ENCODE measurements at places on chromosomes 5 and 9. TPM values are rescaled to one million over a fixed set of nuclear protein-coding genes. Genes with fewer than 3 reads are reported as not detected.

DNA sequence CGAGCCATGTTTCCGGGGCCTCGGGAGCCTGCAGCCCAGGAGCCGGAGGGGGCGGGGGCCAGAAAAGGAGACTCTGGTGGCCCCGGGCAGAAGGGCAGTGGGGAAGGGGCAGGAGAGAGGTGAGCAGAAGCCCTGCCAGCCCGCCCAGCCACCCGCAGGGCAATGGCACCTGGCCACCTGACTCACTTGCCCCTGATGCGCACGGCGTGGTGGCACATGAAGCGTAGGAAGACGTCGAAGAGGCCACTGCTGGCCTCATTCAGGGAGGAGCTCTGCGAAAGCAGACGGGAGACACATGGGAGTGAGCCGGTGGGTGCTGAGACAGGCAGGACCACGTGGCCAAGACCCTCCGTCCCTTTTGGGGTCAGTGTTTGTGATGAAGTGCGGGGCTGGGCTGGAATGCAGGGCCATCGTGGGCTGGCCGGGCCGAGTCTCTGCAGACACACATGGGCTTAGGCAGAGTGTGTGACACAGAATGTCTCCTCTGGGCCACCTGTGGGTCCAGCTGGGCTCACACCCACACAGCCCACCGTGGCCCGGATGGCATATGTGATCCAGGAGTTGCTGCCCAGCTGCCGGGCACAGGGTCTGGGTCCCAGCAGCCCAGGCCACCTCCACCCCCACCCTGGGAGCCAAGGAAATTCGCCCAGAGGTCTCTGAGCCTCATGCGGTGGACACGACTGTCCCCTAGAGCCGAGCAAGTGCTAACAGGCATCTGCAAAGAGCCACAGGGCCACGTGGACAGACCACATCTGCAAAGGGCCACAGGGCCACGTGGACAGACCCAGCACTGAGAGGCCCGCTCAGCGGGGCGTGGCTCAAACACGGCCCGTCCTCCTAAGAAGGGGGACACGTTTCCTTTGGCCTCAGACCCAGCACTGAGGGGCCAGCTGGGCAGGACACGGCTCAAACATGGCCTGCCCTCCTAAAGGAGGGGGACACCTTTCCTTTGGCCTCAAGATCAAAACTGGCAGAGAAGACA, 23.6 kb downstream of the TERT start:
- DNase-seq, result no peak

- no peak for DNase-seq
These were observed 47.2 kb downstream of the PCSK5 start for GRCh38 chr9:75937521-75938258.

Gene WWC1
- total RNA-seq, result 33.3 TPM

DNA sequence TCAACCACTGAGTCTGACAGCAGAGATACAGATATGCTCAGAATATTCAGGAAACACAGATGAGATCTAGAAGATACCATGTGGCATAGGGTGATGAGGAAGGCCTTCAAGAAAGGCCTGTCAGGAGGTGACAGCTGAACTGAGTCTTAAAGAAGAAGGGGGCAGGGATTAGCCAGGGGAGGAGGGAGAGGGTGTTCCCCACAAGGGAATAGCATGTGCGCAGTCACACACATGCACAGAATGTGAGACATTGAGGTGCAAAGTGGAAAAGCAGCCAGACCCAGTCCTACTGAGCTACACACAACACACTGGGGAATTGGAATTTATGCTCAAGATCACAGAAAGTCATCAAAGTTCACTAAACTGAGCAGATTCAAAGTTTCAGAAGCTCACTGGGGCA, 3.0 kb upstream of the SLC25A48 start:
- DNase-seq, result no peak

- no peak for DNase-seq
These were observed 8.9 kb upstream of the ZNF454 start for GRCh38 chr5:178931846-178932760.

DNA sequence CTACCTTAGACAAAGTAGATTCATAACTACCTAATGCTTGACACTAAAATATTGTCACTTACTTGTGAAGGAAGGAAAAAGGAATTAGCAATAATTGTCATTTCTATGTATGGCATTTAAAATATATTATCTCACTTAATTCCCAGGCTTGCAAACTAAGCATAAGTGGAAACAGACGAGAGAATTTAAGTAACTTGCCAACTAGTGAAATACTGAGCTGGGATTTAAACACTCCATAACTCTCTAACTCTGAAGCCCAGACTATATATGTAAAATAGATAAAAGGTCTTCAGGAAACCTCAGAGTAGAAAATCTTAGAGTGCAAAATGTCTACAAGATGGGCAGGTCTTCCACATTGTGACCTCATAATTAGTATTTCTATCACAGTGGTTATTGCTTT, 257.8 kb downstream of the SAXO1 start:
- DNase-seq, result no peak

Gene FBLL1
- 1.7 TPM for total RNA-seq

Gene LCP2
- not detected for total RNA-seq

Gene ZMAT2
- total RNA-seq, result 29.6 TPM

DNA sequence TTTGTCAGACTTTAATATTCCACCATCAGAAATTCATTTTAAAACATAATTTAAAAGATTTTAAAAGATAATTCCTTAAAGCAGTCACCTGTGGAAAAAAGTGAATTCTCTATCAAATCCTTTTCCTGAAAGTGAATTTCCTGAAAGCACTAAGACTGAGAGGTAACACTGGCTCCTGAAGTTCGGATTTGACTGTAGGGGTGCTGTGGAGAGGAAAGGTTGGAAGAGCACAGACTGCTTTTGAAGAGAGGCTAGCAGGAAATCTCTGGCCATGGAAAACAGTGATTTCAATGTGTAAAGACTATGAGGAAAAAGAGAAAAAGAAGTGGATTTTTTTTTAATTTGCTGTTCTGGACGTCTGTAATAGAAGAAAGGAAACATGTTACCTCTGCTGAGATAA, 35.7 kb upstream of the TMEM161B start:
- no peak for DNase-seq

Gene DCTN3
- 109 TPM for total RNA-seq

Gene CDKN2B
- 59.9 TPM for total RNA-seq

GRCh38 chr9:131867611-131868192, 127.8 kb upstream of the RAPGEF1 start:
- no peak for DNase-seq

GRCh38 chr5:156221816-156222215, 105.1 kb upstream of the SGCD start:
- DNase-seq, result no peak

GRCh38 chr5:95595289-95595931, 24.5 kb upstream of the GPR150 start:
- no peak for DNase-seq

Measured in suprapubic skin (tissue), 4 donors.